Posterior vena cava (tissue), 2 donors: ENCODE measurements at places on chromosomes 6 and 20. TPM values are rescaled to one million over a fixed set of nuclear protein-coding genes. Genes with fewer than 3 reads are reported as not detected.

GATA5 gene
- total RNA-seq, result 3.8 TPM

PSORS1C1 gene
- total RNA-seq, result 2.1 TPM

KCNQ2 gene
- total RNA-seq, result not detected

RHAG gene
- total RNA-seq, result 0.28 TPM

DNA sequence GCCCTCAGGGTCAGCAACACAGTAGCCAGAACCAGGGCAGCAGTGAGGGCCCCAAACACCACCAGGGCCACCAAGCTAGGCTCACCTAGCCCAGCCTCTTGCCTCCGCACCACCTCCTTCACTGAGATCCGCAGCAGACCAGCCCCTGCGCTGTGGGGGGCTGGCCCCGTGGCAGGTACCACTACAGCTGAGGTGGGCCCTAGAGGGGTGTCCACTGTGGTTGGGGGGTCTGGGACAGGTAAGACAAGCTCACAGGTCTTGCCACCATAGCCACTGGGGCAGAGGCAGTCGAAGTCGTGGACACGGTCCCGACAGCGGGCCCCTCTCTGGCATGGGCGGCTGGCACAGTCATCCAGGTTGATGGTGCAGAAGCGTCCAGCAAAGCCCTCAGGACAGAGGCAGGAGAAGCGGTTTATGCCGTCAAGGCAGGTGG is 4.6 kb downstream of the DLK2 start:
- no peak for DNase-seq

DNA sequence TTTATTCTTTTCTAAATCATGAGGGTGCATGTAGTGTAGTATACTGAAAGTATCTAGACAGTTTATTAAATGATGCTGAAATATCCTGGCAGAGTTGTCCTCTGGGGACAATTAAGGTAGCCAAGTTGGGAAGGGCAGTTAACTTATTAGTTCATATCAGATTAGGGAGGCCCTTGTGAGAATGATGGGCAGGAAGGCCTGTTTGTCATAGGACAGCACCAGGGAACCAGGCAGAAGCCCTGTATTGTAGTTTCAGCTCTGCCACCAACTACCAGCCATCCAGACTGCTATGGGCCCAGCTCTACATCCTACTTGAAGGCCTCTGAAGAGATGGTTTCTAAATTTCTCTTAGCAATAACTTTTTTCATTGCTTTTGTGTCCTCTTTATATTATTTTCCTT is 4.0 kb downstream of the MYLIP start:
- DNase-seq, result no peak

GRCh38 chr6:35717449-35718374 is 19.1 kb upstream of the ARMC12 start:
- DNase-seq, result no peak

- no peak for DNase-seq
Observed at GRCh38 chr6:125950293-125950692, 6.3 kb upstream of the HINT3 start.

DNA sequence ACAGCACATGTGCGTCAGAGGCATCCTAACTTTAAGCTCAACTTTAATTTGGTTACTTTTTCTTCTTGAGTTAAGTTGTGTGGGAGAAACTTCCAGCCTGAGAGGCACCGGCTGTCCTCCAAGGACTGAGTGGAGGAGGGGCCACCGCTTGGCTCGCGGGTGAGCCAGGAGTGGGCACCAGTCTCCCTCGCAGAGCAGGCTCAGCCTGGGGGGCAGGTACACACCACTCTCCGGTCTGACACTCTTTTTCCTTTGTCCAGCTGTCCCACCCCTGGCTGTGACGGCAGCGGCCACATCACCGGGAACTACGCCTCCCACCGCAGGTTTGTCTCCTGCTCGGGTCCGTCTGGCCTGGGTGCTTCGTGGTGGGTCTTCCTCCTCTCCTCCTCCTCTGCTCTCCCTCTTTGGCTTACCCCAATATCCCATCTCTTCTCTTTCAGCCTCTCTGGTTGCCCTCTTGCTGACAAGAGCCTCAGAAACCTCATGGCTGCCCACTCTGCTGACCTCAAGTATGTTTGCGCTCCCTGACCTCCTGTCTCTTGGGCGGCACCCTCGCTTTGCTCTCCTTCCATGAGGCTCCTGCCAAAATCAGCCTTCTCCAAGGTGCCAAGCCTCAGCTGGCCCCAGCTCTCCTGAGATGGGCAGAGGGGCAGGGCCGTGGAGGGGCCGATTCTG is 32.6 kb upstream of the PCMTD2 start:
- no peak for DNase-seq

GRCh38 chr6:5584078-5584482 is 322.8 kb downstream of the FARS2 start:
- DNase-seq, result no peak

- DNase-seq, result no peak
Observed at GRCh38 chr6:39958947-39959346, 24.7 kb upstream of the MOCS1 start.

DNA sequence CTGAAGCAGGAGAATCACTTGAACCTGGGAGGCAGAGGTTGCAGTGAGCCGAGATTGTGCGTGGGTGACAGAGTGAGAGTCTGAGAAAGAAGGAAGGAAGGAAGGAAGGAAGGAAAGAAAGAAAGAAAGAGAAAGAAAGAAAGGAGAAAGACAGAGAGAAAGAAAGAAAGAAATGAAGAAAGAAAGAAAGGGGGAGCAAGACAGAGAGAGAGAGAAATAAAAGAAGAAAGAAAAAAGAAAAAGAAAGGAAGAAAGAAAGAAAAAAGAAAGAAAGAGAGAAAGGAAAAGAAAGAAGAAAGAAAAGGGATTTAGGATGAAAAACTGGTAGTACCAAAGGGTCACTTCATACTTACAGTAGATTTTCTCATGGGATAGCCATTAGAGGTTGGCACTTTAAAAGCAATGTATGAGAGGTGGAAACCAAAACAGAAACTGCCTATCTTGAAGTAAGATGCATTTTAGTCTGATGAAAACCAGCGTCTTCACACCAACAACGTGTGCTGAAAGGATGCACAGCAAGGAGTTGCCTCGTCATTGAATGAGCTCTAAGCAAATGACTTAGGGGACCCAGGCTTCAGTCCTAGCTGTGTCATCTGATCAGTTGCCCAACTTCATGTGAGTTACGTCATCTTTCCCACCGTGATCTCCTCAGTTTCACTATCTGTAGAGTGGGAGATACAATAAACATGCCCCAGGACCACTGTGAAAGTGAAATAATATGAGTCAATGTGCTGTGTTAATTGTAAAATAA is 133.9 kb upstream of the NEDD9 start:
- DNase-seq, result no peak
